Right atrium auricular region (tissue), 2 donors: ENCODE measurements at places on chromosomes 1 and 21. TPM values are rescaled to one million over a fixed set of nuclear protein-coding genes. Genes with fewer than 3 reads are reported as not detected.

Gene TNNT2
- 4,112 TPM for total RNA-seq

Gene AGPAT3
- total RNA-seq = 41.3 TPM

Gene TMPRSS3
- total RNA-seq = 2.4 TPM

Gene REN
- not detected for total RNA-seq

Gene TBX19
- total RNA-seq = 0.63 TPM

Gene CLDN17
- not detected for total RNA-seq
